KG1 (cell line): ENCODE measurements at places on chromosomes 12 and 14.
A peak's percentile ranks its signal among the peaks of the same experiment; 100 is the strongest.

DNA sequence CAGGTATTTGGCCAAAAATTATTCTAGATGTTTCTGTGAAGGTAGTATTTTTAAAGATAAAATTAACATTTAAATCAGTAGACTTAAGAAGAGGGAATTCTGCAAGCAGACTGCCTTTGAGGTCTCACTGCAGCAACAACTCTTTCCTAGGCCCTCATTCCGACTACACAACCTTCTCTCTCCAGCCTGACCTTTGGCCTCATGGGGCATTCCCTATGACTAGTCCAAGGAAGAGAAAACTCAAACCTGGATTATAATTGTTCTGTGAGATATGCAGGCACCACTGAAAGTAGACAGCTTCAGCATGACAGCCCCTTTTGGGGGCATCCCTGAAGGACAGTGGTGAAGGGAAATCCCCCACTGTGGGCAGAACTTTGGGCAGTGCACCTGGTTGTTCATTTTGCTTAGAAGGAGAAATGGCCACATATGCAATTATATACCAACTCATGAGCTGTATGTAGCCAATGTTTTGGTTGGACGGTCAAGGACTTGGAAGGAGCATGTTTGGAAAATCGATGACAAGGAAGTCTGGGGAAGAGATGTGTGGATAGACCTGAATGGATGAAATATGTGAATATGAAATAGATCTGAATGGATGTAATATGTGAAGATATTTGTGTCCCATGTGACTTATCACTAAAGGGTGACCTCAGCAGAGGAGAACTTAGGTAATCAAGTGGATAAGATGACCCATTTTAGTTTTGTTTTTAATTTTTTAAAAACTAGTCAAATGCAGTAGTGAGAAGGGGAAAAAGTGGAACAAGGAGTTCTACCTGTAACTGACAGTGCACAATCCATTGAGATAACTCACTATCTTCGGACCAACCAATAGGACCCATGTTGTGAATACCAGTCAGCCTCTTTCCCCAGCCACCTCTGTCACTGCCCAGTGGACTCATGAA lies 233.3 kb upstream of the FOXN3 start:
- no peak for DNase-seq

DNA sequence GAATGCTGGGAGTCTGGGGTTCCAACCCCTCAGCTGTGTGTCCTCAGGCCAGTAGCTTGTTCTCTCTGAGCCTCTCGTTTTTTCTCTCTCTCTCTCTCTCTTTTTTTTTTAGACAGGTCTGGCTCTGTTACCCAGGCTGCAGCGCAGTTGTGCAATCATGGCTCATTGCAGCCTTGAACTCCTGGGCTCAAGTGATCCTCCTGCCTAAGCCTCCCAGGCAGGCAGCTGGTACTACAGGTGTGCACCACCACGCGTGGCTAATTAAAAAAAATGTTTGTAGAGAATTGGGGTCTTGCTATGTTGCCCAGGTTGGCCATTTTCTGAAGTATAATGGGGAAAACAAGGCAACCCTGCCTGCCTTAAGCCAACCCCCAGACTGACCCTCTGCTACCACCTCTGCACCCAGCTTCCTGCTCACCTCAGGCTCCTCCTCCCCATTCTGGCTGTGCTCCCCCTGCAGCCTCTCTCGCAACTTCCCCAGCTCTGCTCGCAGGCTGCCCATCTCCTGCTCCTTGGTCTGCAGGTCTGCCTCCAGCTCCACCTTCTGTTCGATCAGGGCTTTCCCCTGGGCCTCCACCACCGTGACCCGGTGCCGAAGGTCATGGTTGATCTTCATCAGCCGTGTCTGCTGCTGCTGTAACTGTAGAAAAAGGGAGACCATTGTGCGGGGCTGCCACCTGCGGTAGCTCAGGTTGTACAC lies 35.2 kb downstream of the RILPL1 start:
- no peak for DNase-seq

- DNase-seq: peak; percentile 90
Measured at GRCh38 chr12:123457980-123458779, at the start of gene SNRNP35. TSS of gene SNRNP35 (plus strand) at chr12:123458139. CDS start at chr12:123465541, 7,402 bp downstream.

- no peak for DNase-seq
Measured at GRCh38 chr12:38056701-38057689, 259.6 kb upstream of the ALG10B start.

GRCh38 chr12:55996201-55996714 lies 818 bp upstream of the SUOX start:
- DNase-seq: no peak

GRCh38 chr12:91811481-91812287 lies 334.0 kb downstream of the BTG1 start:
- DNase-seq: peak; percentile 72

DNA sequence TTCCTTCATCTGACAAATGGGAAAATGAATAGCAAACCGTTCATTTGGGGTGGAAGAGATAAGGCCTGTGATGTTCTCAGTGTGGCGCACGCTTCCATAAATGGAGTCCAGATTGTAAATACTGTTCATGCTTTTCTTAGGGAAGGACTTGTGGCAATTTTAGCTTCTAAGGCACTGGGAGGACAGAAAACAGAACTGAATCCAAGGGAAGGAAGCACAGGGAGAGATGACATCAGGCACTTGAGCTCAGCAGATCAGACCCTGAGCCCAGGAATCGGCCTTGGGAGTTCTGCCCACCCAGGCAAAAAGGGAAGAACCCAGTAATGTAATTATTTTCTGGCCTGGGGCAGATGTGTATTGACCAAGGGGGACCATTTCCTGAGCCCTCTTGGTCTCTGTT lies 7.2 kb upstream of the SH2B3 start:
- no peak for DNase-seq

DNA sequence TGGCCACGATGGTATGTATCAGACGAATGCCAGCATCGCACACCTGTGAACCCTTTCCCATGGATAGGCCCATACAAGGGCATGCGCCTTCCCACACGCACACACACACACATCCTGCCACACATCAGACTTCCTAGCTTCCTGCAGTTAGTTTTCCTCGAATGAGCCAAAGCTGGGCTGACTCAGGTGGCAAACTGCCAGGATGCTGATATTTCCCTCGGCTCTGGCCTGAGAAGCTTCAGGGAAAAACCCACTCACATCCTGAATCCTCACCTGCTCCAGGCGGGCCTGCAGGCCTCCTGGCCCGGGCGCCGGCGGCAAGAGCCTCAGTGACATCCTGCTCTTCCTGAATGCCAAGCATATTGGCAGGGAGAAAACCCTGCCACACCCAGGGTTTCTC lies 22.4 kb downstream of the CALM1 start:
- DNase-seq: no peak

GRCh38 chr12:1054117-1054870 lies 63.3 kb downstream of the ERC1 start:
- no peak for DNase-seq

DNA sequence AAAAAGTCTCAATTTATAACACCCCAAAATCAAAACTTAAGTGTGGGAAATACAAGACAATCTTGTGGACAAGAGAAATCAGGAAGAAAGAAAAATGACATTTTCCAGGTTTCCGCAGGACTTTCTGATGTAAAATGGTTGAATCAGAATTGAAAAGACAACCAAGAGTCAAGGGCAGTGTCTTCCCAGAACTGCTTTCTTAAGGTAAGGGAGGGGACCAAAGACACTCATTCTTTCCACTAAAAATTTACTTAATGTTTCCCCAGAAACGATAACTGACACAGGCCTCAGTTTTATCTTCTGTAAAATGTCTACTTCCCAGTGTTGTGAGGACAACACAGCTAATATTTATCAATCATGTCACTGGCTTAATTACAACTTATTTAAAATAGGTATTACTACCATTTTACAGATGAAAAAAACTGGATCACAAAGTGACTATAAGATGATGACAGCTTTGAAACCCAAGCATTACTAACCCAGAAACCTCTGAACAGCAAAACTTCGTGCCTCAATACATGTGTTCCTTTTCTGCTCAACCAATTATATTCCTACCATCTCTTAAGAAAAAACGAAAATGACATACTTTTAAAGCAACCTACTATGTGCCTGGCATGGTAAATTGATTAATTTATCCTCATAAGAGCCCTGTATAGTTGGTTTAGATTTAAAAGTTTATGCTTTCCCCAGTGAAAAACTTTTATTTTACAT lies 4.6 kb downstream of the SINHCAF start:
- DNase-seq: no peak

GRCh38 chr14:91964724-91965123 lies 17.2 kb upstream of the FBLN5 start:
- DNase-seq: no peak

GRCh38 chr12:4311776-4312175 lies 9.2 kb upstream of the TIGAR start:
- DNase-seq: no peak

GRCh38 chr14:92794547-92794941 lies 439 bp downstream of the GOLGA5 start:
- DNase-seq: no peak

GRCh38 chr12:46387670-46388069 lies 15.1 kb upstream of the SLC38A2 start:
- no peak for DNase-seq

GRCh38 chr12:62435303-62436163 lies 31.1 kb upstream of the MON2 start:
- DNase-seq: no peak

- no peak for DNase-seq
Measured at GRCh38 chr12:5374713-5375112, 57.2 kb upstream of the NTF3 start.

- DNase-seq: no peak
Measured at GRCh38 chr12:12908252-12908651, 16.9 kb downstream of the GPRC5A start.

DNA sequence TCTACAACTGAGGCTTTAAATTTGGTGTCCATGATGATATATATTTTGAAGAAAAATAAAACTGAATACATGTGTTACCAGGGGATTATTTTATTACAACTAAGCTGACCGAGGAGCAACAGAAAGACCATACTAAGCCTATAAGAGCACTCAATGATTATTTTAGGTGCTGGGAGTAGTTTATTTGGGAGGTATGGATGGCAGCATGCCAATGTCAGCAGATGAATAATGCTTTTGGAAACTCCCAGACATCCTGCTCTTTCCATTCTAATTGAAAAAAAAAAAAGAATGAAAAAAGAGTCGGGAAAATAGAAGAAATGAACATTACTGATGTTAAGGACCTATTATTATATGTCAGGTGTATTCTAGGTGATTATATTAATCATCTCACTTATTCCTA lies 441.2 kb downstream of the BTG1 start:
- DNase-seq: no peak

DNA sequence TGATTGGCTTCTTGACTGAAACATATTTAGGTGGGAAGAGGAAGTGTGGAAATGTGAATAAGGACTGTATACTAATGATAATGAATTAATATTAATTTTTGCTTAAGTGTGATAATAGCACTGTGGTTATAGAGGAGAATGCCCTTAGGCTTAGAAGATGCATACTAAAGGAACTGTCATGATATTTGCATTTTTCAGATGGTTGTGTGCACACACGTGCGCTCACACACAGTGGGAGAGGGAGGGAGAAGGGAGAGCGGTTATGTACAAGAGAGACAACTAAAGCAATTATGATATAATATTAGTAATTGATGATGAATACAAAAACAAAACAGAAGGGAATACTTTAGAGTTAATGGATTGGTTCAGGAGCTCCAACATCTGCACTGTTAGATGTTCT lies 54.2 kb downstream of the RCOR1 start:
- DNase-seq: no peak

DNA sequence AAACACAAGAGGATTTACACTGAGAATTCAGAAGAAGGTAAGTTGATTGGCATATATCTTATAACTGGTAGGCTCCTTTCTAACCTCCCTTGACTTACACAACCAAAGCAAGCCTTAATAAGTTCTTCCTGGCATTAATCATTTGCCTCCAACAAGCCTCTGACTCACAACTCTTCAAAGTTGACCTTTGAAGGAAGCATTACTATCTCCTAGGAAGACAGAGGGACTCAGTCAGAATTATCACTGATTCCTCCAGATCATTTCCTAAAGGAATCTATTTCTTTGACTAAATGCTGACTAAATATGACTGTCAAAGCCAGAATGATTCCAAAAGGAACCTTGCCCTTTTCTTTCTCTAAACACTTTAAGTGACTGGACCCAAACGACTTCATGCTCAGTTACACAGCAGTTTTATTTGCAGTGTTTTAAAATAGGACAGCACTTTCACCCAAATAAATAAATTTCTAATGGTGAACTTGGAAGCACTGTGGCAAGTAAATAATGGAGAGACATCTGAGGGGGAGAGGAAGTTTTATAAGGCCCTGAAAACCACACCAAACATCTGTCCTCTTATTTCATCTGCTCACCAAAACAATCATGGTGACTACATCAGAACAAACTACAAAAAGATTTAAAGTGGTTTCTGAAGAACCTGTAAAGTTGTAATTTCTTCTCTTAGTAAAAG lies 128.2 kb downstream of the KLHL28 start:
- DNase-seq: no peak

GRCh38 chr12:38761636-38762342 lies 143.6 kb downstream of the CPNE8 start:
- no peak for DNase-seq

- DNase-seq: no peak
Measured at GRCh38 chr14:73738518-73739173, 24.5 kb upstream of the PNMA1 start.

DNA sequence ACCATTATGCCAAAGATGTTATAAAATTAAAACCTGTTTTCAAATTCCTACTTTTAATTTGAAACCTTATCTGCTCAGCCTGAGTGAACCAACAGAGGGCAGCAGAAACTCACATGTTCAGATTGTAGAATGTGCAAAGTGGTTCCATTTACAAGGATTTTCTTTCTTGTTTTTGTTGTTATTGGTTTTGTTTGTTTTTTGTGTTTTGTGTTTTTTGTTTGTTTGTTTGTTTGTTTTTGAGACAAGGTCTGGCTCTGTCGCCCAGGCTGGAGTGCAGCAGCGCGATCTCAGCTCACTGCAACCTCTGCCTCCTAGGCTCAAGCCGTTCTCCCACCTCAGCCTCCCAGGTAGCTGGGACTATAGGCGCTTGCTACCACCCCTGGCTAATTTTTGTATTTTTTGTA lies 22.8 kb upstream of the GARIN2 start:
- peak; percentile 1 for DNase-seq

GRCh38 chr12:91609283-91609682 lies 426.7 kb upstream of the DCN start:
- DNase-seq: no peak

DNA sequence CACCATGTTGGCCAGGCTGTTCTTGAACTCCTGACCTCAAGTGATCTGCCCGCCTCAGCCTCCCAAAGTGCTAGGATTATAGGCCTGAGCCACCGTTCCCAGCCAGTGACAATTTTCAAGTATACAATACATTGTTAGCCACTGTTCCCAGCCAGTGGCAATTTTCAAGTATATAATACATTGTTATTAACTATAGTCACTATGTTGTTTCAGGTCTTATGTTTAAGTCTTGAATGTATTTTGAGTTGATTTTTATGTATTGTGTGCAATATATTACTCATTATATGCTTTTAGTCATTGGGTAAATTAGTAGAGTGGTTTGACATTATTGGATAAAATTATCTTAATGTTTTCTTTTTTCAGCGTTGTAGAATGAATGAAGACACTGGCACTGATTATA lies 13.0 kb upstream of the ZNF410 start:
- DNase-seq: no peak

DNA sequence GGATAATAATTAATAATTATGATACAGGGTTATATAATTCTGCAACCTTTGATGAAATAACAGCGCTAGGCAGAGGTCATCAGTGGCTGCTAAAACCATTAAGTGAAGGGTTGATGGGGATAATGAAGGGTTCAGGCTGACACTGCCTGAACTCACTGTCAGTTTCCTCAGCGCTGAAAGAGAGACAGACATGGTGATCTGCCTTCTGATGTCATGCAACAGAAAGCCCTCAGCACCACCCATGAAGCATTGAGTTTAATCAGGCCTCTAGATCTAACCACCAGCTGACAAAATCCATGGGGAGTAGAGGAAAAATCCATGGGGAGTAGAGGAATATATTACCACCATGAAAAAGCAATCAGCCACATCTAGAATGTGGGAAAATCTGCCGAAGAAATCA lies 107.6 kb downstream of the PTPRB start:
- DNase-seq: no peak
